ENCODE measurements at places on chromosomes 2 and 18. TPM values are rescaled to one million over a fixed set of nuclear protein-coding genes. Genes with fewer than 3 reads are reported as not detected.

The ABCG5 gene
- total RNA-seq = not detected

The ZAP70 gene
- total RNA-seq = 1.9 TPM

The LIMS3 gene
- 2.5 TPM for total RNA-seq

The HNMT gene
- total RNA-seq = 54.1 TPM

The CRYGD gene
- not detected for total RNA-seq

The STARD6 gene
- total RNA-seq = not detected

The C2orf15 gene
- 1.6 TPM for total RNA-seq

The CRACDL gene
- total RNA-seq = 0.94 TPM

The HOXD8 gene
- not detected for total RNA-seq

The TWIST2 gene
- not detected for total RNA-seq

The NEMP2 gene
- 5.0 TPM for total RNA-seq

The RAB6C gene
- 0.63 TPM for total RNA-seq

The USP37 gene
- total RNA-seq = 43.8 TPM

All from parietal lobe (tissue), 2 donors.